NCI-H2081 treated with DMSO at 0.1 percent for 48 hours (cell line): ENCODE measurements at places on chromosomes 2 and 18.
A peak's percentile ranks its signal among the peaks of the same experiment; 100 is the strongest.

GRCh38 chr18:26792661-26793060 lies 72.8 kb downstream of the AQP4 start:
- DNase-seq = no peak

DNA sequence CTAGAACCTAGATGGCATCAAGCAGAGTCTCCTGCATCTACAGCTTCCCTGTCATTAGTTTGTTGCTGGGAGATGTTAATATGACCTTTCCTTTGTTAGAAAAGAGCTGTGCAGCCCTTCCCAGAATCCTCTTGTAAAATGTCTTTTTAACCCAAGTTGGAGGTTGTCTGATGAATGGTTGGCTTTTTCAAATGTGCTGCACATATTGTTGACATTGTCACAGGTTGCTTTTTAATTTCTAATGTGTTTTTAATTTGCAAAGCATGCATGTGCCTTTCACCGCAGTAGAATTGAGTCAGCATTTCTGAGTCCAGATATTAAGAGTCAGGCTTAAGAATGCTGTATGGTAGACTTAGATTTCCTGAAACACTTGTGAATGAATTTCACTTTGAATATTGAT lies 120.8 kb downstream of the GREB1L start:
- no peak for DNase-seq

DNA sequence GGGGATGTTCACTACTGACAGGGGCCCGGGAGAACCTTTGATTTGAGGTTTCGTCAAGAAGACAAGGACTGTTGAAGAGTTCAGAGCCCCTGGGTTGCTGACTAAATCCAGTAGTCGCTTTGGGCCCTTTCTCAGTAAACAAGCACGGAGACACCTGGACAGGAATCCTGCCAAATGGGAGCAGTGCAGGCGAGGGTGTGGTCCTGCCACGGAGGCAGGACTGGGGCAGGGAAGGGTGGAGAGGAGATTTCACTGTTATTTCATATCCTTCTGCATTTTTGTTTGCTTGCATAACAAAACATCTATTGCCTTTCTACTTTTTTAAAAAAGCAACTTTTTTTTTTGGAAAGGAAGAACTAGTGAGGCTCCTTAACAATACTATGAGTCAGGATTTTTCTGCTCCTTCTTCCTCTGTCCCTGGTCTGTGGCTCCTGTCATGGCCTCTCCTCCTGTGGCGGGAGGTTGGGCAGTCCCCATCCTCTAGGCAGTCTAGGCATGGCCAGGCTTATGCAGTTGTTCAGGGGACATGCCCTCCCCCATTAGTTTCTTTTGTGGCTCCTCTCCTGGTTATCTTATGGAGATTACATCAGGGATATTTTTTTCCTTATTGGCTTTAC lies 57.7 kb downstream of the ARHGEF4 start:
- DNase-seq = no peak

DNA sequence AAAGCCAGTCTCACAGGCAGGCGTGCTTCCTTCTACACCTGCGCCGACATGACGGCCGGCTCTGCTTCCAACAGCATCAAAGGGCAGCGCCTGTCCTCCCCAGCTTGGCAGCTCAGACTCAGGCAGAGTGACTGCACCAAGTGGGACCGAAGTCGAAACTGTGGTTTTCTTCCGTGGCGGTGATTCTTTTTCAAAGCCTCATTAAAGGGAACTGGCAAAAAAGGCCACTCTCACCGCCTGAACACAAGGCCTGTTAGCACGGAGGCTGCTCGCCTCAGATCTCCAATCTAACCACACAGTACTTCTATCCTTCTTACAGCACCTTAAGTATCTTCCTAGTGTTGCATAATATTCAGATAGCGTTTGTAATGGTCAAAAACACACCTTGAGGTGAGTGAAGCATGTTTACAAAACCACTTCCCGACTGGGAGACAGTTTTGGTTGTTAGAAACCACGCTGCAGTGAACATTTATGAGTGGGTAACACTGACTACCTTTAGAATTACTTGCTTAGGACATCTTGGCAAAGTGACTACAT lies 236.4 kb downstream of the HDAC4 start:
- DNase-seq = no peak

DNA sequence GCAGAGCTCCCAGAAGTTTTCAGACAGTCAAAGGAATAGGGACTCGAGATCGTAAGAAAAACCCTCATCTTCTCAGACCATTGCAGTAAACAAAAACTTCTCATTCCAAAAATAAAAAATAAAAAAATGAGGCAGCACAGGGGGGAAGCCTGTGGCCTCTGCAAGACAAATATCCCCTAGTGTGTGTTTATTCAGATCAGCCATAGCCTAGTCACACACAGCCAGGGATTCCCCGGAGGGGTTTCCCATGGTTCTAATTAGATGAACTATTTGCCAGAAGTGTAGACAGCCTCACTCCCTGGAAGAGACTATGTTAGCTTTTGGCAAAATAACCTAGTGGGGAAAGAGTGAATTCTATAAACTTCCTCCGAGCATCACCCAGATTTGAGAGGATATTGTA lies 122.9 kb upstream of the KLF7 start:
- peak; percentile 3 for DNase-seq
